ENCODE measurements at places on chromosomes 6 and 20.

DNA sequence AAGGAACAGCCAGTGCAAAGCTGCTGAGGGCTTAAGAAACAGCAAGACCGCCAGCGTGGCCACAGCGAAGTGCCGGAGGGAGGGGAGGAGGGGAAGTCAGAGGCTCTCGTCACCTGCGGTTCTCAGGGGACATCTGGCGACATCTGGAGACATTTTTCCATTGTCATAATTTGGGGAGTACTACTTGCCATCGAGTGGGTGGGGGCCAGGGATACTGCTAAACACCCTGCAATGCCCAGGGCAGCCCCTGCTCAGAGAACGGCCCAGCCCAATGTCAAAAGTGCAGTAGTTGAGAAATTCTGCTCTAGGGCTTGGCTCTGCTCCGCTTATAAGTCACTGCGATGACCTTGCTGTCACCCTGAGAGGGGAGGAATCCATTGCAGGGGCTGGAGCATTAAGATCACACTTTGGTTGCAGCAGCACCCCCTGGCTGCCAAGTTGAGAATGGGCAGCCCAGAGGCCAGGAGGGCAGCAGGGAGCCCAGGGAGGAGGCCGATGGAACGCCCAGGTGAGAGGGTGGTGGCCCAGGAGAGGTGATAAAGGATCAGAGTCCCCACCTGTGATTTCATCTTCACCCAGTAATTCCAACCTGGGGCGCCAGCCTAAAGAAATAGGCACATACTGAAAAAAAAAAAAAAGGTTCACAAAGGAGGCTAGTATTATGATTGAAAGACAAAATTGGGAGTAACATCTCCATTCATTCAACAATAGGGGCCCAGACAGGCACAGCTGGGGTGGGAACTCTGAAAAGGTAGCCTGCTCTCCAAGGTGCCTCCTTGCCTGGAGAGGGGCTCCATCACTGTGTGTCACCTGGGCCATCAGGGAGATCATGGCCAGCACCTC lies 218.2 kb downstream of the BMP7 start:
- no peak for DNase-seq

- no peak for DNase-seq
Measured at GRCh38 chr6:148398244-148398643, 55.6 kb downstream of the SASH1 start.

- no peak for DNase-seq
Measured at GRCh38 chr20:24577271-24577909, 108.0 kb downstream of the SYNDIG1 start.

DNA sequence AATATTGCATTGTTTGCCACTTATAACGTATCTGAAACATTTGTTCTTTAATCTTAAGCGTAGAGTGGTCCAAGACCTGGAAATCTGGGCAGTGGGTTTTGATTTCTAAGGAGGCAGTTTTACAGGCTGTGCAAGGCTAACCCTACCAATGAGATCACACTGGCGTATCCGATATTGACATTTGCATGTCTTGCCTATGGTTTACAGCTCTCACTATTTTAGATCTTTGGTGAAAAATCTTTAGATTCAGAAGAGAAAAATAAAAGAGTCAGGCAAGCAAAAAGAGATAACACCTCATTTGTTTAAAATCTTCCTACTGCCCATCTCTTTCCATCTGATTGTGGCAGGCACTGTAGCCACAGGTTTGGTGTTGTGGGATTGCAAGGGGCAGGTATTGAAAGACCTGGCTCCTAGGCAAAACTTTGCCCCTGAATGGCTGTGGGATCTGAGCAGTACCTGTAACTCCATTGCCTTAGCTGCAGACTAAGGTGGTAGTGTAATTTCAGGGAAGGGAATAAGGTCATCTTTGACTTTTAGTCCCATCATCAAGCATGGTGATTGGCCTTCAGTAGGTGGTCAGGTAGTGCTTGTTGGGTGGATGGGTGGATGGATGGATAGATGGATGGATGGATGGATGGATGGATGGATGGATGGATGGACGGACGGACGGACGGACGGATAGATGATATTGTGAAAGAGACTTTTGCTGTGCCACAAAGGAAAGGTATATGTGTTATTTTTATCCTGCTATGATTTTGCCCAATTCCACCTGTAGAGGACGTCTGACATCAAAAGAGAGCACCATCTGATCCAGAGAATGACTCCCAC lies 1.9 kb downstream of the TNFAIP3 start:
- no peak for DNase-seq

DNA sequence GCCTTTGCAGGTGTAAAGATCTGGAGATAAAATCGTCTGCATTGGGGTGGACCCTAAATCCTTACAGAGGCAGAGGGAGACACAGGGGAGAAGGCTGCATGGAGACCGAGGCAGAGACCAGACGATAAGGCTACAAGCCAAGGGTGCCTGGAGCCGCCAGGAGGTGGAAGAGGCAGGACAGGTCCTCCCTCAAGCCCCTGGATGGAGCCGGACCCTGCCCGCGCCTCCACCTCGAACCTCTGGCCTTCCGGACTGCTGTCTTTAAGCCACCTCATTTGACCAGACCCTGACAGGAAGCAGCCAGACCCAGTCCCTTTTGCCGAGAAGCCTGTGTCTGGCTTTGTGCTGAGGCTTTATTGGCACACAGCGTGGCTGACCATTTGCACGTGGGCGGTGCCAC lies 183.8 kb downstream of the TAF4 start:
- no peak for DNase-seq

GRCh38 chr20:47330933-47331708 lies 25.4 kb downstream of the ZMYND8 start:
- DNase-seq: peak; percentile 74

DNA sequence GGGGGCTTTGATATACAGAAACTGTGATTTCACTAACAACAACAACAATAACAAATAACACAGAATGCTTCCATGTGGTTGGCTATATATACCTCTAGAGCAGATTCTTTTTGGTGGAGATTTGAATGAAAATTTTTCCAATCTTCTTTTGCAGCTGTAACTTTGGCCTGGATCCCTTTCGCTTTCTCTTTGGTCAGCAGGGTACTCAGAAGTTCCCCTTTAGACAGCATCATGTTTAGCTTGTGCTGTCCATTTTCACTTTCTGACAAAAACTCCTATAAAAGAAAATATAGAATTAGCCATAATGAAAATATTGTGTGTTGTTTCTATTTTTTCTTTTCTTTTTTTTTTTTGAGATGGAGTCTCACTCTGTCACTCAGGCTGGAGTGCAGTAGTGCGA lies 264.2 kb downstream of the SYNE1 start:
- no peak for DNase-seq

- DNase-seq: peak; percentile 8
Measured at GRCh38 chr6:63663147-63663955, 27.7 kb downstream of the PHF3 start.

- no peak for DNase-seq
Measured at GRCh38 chr6:149474108-149474935, 10.5 kb downstream of the ZC3H12D start.

- DNase-seq: peak; percentile 56
Measured at GRCh38 chr20:22586645-22587310, 2.4 kb upstream of the FOXA2 start.

DNA sequence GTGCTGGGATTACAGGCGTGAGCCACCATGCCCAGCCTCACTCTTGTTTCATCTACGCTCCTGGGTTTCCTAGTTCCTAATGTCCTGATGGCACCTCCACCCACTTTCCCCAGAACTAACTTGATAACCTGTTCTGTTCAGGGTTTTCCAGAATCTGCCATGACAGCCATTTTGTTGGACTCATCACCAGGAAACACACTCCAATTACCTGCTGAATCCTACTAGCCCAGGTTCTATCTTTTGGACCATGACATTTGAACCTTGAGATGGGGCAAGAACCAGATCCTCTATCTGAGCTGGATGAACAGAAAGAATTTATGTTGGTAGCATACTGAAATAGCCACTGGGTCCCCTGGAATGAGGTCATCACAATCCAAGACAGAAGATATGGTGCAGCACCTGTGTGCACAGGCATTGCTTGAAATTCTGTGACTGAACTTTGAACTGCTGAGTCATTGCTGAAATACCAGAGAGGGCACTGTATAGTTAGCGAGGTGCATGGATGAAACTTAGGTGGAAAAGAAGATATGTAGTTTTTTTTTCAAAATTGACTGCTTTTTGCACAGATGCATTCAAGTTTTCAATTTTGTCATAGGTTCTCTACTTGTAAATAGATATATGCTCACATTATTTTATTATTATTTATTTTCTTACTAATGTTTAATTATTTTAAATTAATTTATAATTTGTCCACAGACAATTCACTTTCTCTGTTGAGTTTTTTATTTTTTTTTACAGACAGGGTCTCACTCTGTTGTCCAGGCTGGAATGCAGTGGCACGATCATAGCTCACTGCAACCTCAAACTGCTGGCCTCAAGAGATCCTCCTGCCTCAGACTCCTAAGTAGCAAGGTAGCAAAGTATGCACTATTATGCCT lies 42.8 kb upstream of the TASP1 start:
- DNase-seq: peak; percentile 73

GRCh38 chr6:56223995-56224394 lies 23.4 kb downstream of the COL21A1 start:
- peak; percentile 56 for DNase-seq

- DNase-seq: no peak
Measured at GRCh38 chr6:2956930-2957685, 14.3 kb downstream of the SERPINB6 start.

GRCh38 chr6:169714178-169714577 lies 10.1 kb downstream of the PHF10 start:
- no peak for DNase-seq

GRCh38 chr6:156582509-156582992 lies 194.6 kb upstream of the ARID1B start:
- DNase-seq: no peak

- DNase-seq: no peak
Measured at GRCh38 chr6:83220121-83220520, 27.0 kb downstream of the RWDD2A start.

DNA sequence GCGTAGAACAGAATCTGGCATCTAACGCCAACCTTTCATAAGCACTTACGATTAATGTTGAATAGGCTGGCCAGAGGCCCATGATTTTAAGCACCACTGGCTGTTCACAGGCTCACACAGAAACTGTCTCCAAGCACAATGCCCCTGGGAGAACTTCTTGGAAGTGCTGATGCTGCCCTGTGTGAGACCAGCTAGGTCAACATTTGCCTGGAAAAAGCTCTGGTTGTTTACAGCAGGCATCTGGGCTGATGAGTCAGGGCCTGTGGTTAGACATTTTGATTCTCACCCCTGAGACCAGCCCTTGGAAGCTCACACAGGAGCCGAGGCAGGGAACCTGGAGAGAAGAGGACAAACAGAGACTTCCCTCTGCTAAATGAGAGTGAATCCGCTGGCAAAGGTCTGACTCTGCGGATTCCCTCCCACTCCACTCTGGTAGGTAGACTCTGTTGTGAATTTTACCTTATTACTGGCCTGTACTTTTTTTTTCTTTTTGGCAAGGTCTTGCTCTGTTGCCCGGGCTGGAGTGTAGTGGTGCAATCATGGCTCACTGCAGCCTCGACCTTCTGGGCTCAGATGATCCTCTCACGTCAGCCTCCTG lies 6.8 kb upstream of the SULF2 start:
- peak; percentile 60 for DNase-seq

DNA sequence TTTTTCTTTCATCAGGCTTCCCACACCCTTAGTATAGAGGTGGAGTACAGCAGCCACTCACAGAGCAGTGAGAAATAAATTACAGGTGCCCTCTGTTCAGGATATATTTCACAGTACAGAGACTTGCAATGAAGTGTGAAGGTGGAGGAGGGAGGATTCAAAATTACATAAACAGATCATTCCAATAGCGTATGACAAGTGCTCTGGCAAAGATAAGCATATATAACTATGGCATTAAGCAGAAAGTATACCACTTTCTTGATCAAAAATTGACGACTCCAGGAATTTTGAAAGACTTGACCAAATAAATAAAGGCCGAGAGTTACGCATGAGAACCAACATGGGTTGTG lies 108.7 kb downstream of the GPX5 start:
- no peak for DNase-seq

DNA sequence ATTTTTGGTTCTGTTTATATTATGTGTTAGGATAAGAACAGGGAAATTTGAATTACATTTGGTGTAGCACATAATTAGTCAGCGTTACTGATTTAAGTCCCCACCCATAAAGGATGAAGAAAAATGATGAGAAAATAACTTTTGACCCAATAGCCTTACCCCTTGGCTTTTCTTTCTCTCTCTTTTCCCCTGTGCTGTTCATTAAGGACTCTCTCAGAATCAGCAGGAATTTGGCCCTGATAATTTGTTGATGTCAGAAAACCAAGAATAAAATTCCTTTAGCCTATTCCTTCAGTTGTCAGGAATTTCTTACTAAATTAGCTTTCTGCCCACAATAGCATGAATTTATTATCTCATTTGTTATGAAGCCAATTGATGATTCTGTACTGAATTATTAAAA lies 18.5 kb downstream of the PLCB1 start:
- DNase-seq: no peak

- no peak for DNase-seq
Measured at GRCh38 chr6:11083956-11084355, 9.7 kb upstream of the SMIM13 start.

DNA sequence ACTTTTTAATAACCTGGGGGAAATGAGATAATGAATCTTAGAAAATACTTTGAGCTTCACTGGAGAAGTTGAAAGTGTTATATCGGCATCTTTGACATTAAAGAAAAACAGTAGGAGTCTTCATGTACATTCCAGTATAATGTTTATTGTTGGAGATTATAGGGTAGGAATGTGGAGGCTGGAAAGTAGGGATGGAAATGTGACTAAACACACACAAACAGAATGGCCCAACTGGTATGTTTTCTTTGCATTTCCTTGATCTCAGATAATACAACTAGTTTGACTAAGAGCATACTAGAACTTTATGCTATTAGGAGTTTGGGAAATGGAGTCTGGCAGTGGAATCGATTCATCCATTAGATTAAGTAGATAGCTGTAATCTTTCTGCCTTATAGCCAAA lies 10.1 kb upstream of the BAG2 start:
- no peak for DNase-seq

DNA sequence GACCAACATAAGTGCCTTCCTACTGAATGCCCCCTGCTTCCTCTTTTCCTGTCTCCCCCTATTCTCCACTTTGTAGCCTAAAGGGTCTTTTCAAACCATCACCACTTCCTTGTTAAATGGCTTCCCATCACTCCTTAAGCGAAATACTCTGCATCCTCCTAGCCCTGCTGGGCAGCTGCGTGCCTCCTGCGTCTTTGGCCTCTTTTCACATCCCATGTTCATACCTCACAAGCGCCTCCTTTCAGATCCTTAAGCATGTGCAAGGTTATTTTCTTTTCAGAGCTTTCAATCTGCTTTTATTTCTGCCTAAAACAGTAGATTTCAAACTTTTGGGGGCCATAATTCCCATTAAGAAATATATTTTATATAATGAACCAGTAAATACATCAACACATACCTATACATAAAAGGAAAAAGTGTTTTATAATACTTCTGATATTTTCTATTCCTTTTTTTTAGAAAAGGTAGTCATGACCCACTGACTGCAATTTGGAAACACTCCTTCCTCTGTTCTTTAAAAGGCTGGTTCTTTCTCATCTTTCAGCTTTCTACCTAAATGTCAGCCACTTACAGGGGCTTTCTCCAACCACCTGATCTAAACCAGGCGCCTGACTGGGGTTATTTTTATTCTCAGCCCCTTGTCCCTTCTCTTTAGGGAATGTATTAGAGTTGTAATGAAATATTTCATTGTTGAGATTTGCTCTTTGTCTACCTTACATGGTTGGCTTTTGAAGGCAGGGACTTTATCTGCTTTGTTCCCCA lies 84.1 kb downstream of the PRDM1 start:
- DNase-seq: no peak

- no peak for DNase-seq
Measured at GRCh38 chr6:43714311-43715055, 26.9 kb upstream of the MRPS18A start.
